NCI-H510A treated with DMSO at 0.1 percent for 48 hours (cell line): ENCODE measurements at places on chromosomes 6 and 20.
A peak's percentile ranks its signal among the peaks of the same experiment; 100 is the strongest.

DNA sequence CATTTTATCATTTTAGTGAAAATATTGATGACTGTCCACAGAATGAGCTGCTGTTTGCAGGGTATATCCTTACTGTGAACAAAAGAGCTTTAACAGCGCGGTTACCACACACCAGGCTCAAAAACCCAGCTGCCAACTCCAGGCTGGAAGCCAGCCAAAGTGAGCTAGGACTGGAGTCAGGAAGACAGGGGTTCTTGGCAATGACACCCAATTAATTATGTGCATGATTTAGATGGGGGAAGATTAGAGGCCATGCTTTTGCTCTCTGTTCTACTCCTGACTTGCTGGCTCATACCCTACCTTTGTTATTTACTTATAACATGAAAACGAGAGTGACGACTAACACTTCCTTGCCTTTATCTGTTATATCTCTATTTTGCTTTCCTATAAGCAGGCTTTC is 128.9 kb upstream of the SHLD1 start:
- DNase-seq = peak; percentile 93

GRCh38 chr6:157455731-157456523 is 74.9 kb downstream of the ZDHHC14 start:
- no peak for DNase-seq

- DNase-seq = peak; percentile 30
Observed at GRCh38 chr6:121335087-121336008, 1.1 kb upstream of the TBC1D32 start.

- no peak for DNase-seq
Observed at GRCh38 chr6:17892097-17892686, 95.2 kb downstream of the KIF13A start.

GRCh38 chr6:143399176-143399575 is 51.3 kb downstream of the ADAT2 start:
- DNase-seq = no peak

DNA sequence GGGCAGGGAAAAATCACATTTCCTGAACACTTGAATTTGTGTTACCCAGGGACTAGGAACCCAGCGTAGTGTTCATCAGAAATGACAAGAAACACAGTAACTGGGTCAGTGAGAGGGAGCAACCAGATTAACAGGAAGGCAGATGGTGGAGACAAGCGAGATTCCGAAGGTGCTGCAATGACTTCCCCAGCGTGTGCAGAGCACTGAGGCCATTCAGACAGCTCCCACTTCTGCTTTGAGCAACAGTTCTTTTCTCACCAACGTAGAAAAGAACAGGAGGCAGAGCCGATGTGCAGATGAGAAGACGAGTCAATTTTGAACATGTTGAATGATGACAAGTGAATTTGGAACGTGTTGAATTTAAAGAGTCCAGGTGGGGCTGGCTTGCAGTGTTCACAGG is 63.1 kb upstream of the IFNGR1 start:
- DNase-seq = no peak

DNA sequence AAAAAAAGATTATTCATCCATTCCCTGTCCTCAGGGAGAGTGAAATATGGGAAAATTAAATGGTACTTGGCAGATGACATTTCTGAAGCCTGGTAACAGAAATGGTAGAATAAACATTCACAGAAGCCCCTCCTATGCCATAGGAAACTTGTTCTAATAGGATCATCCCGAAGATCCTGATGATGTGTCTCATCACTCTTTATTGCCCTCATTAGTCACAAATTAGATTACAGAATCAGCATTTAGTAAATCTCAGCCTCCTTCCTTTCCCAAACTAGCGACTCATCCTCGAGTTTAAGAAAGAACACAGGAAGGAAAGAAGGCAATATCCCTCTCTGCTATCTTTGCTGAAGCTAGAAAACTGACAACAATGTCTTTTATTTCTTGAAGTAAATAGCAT is 154.4 kb downstream of the TMEM200A start:
- no peak for DNase-seq

DNA sequence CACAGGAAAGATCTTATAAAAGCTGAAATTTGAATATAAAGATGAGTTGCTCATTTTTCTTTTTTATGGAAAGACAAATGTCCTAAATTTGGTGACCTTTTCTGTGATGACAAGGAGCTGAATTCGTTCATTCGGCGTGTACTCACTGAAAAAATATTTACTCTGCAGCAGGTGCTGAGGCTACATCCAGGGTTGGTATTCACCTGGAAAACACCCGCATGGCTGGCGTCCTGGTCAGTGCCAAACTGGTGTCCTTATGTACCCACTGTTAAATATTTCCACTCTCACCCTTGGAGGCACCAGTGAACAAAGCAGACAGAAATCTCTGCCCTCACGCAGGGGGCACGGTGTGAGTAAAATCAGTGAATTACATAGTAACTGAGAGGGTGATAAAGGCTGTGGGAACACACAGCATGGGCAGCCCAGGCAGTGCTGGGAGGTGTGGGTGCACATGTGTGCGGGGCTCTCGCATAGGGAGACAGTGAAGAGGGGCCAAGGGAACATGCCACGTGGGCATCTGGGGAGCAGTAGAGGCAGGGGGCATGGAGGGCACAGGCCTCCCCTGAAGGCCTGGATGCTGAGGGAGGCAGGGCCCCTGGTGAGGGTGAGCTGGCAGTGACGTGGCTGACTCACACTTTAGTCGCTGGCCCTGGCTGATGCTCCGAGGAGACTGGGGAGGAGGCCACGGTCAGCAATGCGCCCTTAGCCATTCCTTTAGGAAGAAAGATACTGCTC is 89.7 kb downstream of the INSM1 start:
- DNase-seq = peak; percentile 63

DNA sequence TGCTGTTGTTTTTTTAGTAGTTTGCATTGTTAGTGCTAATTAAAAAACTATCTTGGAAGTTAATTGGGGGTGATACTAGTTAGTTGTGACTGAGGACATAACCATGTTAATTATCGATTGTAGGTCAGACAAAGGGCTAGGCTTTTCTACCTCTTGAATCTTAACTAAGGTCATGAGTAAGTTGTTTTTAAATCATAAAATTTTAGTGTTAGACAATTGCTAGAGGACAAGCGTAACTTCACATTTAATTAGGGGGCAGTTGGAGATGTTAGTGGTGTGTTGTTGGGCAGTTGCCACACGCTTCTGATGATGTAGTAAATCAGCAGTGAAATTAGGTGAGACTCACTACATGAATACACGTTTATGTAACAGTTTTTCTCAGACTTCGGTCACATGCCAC is 619.1 kb upstream of the FLRT3 start:
- DNase-seq = no peak

DNA sequence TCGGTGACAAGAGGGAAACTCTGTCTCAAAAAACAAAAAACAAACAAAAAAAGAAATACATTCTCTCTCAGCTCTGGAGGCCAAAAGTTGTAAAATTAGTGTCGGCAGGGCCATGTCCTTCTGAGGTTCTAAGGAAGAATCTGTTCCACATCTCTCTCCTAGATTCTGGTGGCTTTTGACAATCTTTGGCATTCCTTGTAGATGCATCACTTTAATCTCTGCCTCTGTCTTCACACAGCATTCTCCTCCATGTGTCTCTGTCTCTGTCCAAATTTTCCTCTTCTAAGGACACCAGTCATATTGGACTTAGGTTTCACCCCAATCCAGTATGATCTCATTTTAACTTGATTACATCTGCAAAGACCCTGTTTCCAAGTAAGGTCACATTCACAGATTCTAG is 9.1 kb downstream of the PPP2R5D start:
- DNase-seq = no peak

DNA sequence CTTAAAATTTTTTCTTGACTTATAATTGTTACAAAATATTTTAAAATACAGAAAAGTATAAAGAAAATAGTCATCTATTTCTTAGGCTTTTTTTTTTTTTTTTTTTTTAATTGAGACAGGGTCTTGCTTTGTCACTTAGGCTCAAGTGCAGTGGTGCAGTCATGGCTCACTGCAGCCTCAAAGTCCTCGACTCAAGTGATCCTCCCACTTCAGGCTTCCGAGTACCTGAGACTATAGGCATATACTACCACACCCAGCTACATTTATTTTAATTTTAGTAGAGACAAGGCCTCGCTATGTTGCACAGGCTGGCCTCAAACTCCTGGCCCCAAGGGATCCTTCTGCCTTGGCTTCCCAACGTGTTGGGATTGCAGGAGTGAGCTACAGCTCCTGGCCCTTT is 5.3 kb upstream of the ACAT2 start:
- peak; percentile 14 for DNase-seq

- no peak for DNase-seq
Observed at GRCh38 chr6:126002755-126003679, 16.7 kb downstream of the TRMT11 start.

DNA sequence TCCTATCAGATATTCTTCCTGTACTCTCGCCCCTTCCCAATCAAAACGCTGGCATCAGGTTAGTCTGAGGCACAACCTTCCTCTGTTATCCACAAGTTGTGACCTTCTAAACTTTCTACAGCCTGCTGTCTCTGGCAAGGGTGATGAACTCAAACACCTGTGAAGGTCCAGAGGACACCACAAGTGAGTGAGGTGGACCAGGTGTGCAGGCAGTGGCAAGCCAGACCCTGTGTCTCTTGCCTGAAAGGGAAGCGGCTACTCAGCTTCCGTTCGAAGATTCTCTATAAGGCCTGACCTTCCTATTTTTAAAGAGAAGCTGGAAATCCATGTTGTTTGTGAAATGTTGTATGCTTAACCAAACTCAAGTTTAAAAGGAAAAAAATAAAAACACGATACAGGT is 36.8 kb downstream of the GCM1 start:
- peak; percentile 57 for DNase-seq

DNA sequence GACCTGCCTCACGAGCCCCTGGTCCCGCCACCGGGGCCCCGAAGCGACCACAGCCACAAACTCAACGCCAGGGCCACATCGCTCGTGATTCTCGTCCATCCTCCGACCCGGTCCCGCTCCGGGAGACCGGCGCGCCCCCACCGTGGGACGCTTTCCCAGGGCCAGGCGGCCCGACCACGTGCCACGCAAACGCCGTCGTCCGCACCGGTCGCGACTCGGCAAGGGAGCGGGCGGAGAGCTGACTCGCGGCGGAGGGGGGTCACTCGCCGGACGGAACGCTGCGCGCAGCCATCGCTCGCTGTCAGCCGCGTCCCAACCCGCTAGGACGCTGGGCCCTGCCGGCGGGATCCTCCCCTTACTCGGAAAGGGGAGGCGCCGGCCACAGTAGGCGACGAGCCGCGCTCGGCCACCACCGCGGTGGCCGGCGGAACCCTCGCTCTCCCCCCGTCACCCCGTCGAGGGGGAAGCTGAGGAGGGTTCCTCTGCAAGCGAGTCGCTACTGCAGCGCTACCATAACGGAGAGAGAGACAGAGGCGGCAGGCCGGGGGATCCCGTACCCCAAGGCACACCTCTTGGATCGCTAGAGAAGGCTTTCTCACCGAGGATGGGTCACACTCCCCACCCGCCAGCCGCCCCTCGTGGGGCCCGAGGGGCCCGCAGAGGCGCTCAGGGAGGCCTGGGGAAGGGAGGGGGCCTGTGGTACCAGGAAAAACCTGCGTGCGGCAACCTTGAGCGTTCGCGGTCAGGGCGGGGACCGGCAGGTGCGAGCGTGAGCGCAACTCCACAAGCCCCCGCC is 511.8 kb upstream of the ZNF337 start:
- peak; percentile 56 for DNase-seq

DNA sequence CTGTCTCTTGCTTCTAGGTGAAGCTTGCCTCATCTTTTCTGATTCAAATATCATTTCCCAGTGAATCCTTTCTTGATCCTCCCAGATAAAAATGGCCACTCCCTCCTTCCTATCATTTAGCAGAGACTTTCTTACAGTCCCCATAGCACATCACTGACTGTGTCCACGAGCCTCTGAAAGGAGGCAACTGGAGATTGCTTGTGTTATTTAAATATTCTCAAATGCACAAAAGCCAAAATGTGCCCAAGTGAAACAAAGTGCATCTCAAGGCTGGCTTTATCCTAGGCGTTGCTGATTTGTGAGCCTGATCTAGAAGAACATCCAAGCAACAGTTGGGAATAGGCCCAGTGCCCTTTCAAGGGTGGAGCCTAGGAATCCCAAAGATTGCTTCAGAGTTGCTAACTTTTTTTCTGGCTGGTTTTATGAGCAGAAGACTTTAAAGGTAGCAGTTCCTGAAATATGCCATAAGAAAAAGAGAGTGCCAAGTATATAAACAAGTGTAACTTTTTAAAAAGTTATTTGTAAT is 393.6 kb downstream of the CD83 start:
- DNase-seq = no peak

GRCh38 chr20:57689745-57690481 is 19.9 kb downstream of the PMEPA1 start:
- DNase-seq = no peak

DNA sequence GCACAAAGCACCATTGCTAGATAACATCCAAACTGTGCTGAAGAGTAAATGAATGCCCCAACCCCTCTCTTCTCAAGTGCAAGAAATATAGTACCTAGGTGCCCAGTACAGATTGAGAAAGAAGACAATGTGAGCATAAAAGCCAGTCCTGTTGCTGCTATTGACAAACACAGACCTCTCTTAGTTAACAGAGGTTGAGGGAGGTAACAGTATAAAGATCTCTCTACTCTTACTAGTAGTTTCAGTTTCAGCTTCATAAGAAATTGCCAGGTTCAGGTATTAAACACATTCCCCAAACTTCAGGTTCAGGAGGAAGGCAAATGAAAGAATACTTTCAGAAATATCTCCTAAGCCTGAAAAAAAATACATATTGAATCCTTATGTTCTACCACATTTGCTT is 31.4 kb downstream of the TBC1D32 start:
- no peak for DNase-seq

GRCh38 chr20:53623454-53624211 is 30.0 kb upstream of the ZNF217 start:
- peak; percentile 81 for DNase-seq

GRCh38 chr20:20839771-20840170 is 127.3 kb upstream of the RALGAPA2 start:
- no peak for DNase-seq

GRCh38 chr6:90173262-90173925 is 123.2 kb downstream of the BACH2 start:
- no peak for DNase-seq

DNA sequence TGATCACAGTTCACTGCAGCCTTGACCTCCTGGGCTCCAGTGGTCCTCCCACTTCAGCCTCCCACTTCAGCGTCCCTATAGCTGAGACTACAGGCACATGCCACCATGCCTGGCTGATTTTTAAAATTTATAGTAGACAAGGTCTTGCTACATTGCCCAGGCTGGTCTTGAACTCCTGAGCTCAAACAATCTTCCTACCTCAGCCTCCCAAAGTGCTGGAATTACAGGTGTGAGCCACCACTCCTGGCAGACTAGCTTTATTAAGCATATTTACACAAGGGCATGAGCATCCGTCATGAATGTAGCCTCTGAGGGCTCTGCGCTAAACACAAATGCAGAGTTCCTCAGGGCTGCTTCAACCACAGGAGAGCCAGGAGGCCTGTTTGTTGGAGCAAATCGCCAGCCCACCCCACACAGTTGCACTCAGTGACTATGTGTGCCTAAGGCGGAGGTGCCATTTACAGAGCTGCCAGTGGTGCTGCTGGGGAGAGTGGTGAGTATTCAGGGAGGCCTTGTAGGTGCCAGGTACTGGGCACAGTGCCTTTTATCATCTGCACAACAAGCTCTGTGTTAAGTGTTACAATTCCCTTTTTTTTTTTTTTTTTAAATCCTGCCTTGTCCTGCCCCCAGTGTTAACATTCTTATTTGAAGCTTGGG is 78.2 kb downstream of the PSMG4 start:
- no peak for DNase-seq

GRCh38 chr6:77487808-77488425 is 24.6 kb upstream of the HTR1B start:
- DNase-seq = no peak

- no peak for DNase-seq
Observed at GRCh38 chr20:58173930-58174707, 54.3 kb downstream of the ANKRD60 start.

- DNase-seq = peak; percentile 95
Observed at GRCh38 chr20:47319517-47320252, 36.8 kb downstream of the ZMYND8 start.
